Astrocyte of the hippocampus (primary cell): ENCODE measurements at places on chromosomes 16 and 17.

DNA sequence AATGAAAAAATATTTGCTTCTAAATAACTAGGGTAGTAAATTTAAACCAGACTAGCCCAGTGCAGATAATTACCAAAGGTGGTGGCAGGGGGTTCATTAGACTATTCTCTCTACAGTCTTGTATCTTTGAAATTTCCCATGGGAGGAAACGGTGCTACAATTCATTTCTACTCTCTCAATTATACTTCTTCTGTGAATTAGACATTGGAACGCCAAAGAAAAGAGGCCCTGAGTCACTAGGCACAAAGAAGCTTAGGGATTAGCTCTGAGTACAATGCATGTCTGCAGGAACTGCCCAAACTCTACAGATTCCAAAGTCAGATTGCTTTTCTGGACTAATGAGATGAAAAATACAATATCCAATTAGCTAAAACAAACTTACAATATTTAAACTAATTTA, 30.7 kb upstream of the ARL6IP1 start:
- peak; percentile 35 for DNase-seq

GRCh38 chr16:1818873-1819525, 7.6 kb downstream of the HAGH start:
- no peak for DNase-seq

- no peak for DNase-seq
Observed at GRCh38 chr16:3937066-3937875, 56.8 kb upstream of the CREBBP start.

- DNase-seq: no peak
Observed at GRCh38 chr16:11231367-11231970, 24.5 kb downstream of the SOCS1 start.

- DNase-seq: no peak
Observed at GRCh38 chr17:83058266-83058798, 21.1 kb upstream of the METRNL start.

GRCh38 chr16:66269617-66270332, 96.7 kb upstream of the CDH5 start:
- DNase-seq: no peak

DNA sequence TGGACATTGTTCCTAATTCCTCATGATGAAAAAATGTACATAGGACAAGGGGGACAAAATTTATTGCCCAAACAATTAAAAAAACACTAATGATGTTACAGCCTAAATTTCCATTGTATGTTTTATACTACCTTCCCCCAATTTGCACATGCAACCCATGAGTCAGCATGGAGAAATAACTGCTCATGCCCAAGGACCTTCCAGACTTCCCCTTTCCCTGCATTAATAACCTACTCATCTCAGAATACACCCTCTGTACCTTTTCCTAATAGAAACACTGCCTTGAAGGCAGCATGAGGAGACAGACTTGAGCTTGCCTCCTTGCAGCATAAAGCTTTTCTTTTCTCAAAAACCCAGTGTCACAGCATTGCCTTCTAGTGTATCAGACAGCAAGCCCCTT, 2402.8 kb downstream of the TP53TG3F start:
- DNase-seq: no peak

DNA sequence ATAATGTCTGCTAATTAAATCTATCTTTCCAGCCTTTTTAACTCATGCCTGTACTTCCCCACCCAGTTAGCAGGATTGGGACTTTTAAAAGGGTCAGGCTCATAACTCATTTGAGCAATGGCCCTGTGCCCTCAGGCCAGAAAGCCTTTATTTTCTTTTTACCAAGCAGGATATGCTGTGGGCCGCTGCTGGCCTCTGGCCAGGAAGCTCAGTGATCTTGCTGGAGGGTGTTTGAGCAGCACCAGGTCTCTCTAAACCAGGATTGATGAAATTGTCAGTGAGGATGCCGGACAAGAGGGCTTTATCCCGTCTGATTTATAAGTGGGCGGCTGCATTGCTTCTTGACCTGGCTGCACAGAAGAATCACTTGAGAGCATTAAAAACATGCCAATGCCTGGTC, 187.8 kb downstream of the RAB11FIP4 start:
- peak; percentile 74 for DNase-seq

DNA sequence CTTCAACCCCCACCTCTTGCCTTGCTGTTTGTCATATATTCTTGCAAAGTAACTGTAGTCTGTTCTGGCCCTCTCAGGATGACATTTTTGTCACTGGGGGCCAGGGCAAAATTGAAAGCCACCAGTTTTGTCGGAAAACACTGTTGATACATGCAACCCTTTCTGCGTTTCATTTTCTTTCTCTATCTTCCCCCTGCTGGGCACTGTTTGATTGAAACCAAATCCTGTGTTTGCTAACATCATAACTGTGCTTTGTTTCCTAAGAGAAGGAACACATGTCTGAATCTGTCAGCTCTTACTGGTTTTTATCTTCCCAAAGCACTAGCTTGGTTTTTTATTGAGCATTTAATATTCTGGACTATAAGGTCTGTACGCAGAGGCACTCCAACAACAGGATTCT, 11.7 kb upstream of the CPPED1 start:
- DNase-seq: no peak

- DNase-seq: peak; percentile 82
Observed at GRCh38 chr16:80931801-80932707, 74.6 kb downstream of the CMC2 start.

DNA sequence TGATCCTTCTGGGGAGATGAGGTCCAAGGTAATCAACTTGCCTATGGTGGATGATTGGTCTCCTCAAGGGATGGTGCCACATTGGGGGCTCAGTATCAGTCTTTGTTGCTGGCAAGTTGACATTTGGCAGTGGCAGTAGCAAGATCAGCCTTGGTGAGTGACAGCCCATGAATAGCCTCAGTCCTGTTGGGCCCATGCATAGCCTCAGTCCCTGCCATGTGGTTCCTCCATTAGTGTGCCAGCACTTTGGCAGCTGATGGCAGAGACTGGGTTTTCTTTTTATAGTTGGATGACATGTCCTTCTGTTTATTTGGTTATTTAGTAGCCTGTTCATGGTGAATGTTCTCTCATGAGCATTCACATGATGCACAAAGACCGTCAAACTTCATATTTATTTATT, 179.6 kb downstream of the CBLN1 start:
- no peak for DNase-seq

- no peak for DNase-seq
Observed at GRCh38 chr16:74605746-74606520, 981 bp downstream of the GLG1 start.

- DNase-seq: no peak
Observed at GRCh38 chr17:68460715-68461114, 3.4 kb upstream of the WIPI1 start.

- no peak for DNase-seq
Observed at GRCh38 chr16:77374384-77374783, 60.5 kb downstream of the ADAMTS18 start.

DNA sequence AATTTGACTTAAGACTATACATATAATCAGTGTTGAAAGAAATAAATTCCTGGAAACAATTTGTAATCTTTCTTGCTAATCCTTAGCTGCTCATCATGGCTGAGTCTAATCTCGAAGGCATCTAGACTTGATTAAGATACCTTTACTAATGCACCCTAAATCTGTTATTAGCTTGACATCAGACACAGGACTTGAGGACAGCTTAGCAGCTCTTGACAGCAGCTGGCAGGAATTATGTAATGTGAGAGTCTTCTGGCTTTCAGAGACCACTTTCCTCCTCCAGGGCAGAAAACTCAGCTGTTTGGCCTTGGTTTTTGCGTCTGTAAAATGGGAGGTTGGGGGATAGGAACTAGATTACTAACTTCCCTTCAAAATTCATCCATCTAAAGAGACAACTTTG, 7.1 kb upstream of the MPP2 start:
- DNase-seq: no peak

DNA sequence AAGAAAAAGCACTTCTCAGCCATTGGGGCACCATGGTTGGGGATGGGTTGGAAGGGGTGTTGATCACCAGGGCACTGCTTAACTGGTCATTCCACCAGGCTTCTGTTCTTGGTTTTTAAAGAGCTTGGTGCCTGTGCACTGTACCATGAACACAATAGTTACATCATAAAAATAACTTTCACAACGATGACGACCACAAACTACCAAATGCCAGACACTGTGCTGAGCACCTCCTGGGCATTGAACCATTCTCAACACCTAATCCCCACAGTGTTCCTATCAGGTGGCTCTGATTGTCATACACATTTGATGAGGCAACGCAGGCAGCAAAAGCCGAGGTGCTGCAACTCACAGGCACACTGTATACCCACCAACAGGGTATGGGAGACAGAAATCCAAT, 208.0 kb downstream of the FOXL1 start:
- no peak for DNase-seq

DNA sequence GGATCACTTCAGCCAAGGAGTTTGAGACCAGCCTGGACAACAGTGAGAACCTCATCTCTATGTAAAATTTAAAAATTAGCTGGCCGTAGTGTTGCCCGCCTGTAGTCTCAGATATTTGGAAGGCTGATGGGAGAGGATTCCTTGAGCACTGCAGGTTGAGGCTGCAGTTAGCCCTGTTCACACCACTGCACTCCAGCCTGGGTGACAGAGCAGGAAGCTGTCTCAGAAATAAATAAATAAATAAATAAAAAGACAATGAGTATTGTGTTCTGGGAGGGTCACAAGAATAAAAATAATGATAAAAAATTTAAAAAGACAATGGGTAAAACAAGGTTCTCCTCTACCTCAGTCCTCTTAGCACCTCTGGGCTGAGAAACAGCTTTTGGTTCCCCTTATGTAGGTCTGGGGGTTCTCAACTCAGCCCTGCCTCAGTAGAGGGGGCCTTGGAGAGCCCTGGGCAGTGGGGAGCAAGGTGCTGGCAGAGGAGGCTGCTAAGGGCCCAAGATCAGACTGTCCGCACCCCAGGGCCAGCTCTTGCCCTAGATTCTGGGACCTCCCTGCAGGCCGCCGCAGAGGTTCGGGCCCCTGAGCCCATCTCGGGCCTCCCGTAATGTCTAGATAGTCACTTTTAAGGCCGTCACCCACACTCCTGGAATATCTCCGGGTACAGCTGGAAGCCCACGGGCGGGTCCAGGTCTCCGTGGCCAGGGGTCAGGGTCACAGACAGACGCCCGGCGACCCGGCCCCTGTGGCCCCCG, 3.4 kb downstream of the ZNF764 start:
- no peak for DNase-seq

DNA sequence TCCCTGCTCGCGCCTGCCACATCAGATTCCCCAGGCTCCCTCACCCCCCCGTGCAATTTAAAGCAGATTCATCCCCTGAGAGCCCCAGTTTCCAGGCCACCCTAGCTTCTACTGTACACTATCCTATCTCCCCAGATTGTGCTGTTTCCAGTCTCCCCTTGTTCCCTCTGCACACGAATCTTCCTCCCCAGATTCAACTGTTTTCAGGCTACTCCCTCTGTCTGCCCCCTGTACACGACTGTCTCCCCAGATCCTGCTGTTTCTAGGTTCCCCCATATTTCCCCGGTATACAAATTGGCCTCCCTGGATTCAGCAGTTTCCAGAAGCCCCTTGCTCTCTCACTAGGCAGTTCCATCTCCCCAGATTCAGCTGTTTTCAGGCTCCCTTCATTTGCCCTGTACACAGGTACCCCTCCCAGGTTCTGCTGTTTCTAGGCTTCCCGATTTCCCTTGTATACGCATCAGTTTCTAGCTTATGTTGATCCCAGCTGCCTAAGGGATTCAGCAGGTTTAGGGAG, 22.9 kb downstream of the COPZ2 start:
- no peak for DNase-seq

- DNase-seq: no peak
Observed at GRCh38 chr17:31198026-31198425, 99.0 kb downstream of the OMG start.

DNA sequence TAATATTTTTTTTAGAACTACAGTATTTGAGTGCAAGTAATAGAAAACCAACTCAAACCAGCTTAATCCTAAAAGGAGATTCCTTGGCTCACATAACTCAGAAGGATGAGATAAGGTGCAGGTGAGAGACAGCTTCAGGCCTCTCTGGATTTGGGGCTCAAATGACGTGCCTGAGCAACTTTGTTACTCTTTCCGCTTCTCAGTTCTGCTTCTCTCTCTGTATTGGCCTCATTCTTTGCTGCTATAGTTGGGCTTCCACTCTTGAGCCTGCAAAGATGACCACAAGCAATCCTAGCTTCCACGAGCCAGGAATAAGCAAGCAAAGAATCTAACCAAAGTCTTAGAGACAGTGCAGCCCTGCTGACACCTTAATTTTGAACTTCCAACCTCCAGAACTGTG, 45.0 kb upstream of the NLK start:
- DNase-seq: no peak

DNA sequence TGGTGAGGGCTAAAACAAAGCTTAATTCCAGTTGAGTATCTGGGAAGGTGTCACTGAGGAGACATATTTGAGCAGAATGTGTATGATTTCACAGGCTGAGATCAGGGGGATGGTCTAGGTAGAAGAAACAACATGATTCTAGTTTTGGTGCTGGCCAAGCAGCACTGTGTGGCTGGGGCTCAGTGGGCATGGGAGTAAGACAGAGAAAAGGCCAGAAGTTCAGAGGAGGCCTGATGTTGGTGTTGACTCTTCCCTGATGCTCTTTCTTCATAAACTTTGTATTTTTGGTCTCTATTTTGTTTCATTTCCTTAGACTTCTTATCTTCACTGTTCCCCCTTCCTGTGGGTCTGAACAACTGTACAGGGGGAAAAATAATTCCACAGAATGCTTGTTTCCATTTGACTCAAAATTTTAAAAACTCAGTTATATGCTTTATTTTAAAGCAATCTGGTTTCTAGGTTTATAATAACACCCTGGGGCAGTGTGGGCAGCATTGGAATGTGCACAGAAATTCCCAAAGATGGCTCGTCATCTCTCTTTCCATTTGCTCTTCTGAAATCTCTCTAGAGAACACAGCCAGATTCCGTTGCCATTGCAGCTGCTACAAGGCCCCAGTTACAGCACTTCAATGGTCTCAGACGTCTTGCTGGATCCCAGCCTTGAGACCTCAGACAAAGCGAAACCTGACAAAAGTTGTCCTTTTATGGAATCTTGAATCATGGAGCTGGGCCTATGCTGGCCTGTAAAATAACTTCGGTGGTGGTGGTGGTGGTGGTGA, 68.3 kb downstream of the SNX11 start:
- DNase-seq: peak; percentile 85

- no peak for DNase-seq
Observed at GRCh38 chr16:31253642-31254045, 6.1 kb upstream of the ITGAM start.

DNA sequence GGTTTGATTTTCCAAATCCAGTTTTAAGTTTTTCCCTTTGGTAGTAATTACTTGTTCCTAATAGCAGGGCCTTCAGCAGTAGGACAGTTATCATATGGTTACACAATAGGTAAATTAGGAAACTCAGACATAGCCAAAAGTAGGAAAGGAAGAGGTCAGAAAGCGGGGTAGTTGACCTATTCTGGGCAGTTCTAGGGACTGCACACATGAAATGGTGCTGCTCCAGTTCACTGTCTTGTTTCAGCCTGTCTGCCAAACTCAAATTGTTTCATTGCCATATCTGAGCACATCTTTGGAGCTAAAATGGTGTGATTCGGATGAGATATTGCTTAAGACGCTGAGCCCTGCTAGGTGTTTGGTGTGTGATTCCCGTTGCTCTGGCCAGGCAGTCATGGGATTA, 56.7 kb downstream of the TANGO6 start:
- no peak for DNase-seq
